ENCODE measurements at places on chromosomes 4 and X.

DNA sequence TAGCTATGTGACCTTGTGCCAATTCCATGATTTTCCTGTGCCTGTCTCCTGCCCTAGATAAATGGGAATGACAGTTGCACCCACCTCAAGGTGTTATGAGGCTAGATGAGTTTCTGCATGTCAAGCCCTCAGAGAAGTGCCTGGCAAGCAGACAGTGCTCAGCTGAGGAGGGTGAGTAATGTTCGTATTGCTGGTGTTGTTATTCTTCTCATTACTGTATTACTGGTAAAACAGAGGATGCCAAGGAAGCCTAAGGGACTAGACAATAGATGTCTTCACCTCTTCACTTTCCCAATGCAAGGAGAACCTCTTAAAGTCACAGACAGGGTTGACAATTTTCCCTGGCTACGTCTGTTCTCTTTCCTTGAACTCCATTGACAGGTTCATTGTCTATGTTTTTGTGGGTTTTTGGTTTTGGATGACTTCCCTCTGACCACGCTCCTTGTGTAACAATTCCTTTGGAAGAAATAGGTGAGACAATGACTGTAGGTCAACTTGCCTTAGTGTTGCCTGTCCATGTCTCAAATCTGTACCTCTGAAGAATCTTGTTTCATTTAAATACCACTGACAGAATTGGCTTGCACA, 19.2 kb downstream of the ETDC start:
- no peak for DNase-seq

DNA sequence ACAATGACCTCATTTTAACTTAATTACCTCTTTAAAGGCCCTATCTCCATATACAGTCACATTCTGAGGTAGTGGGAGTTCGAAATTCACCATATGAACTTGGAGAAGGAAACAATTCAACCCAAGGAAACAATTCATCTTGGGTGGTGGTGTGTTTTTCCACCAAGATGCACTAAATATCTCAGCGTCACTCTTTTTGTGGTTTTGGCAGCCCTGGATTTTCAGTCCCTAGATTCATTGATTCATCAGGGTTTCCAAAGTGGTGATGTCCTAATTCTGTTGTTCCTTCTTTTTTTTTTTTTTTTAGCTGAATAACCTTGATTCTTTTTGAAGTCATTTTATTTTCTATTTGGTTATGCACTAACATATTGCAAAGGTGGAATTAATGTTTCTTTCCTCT, 162.6 kb upstream of the RAPGEF2 start:
- no peak for DNase-seq

DNA sequence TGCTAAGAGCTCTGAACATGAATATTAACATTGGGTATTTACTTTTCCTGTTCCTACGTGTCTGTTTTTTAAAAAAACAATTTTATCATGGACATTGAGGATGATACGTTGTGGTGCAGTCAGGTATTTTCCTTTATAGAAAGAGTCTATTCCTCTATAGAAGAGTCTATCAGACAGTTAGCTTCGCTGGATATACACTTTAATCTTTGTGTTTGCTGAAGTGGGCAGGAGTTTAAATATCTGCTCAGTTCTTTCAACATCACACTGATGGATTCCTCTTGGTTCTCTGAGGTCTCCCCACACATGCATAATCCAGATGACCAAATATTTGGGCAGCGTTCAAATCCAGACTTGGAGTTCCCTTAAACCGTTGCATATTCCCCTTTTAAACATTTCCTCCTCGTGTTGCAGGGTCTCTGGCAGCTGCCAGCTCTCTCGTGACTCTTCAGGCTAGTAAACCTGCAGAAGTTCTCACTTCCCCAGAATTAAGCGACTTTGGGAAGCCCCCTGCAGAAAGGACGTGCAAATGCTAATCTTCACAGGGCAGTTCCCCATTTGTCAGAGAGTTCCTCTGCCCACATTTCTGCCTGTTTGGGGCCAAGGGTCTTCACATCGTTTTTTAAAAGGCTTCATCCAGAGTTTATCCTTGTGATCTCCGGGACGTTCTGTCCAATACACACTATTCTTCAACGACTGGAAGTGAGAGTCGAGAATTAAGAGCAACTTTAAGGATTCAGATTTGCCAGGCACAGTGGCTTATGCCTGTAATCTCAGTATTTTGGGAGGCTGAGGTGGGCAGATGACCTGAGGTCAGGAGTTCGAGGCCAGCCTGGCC, 20.5 kb upstream of the DHRSX start:
- no peak for DNase-seq

DNA sequence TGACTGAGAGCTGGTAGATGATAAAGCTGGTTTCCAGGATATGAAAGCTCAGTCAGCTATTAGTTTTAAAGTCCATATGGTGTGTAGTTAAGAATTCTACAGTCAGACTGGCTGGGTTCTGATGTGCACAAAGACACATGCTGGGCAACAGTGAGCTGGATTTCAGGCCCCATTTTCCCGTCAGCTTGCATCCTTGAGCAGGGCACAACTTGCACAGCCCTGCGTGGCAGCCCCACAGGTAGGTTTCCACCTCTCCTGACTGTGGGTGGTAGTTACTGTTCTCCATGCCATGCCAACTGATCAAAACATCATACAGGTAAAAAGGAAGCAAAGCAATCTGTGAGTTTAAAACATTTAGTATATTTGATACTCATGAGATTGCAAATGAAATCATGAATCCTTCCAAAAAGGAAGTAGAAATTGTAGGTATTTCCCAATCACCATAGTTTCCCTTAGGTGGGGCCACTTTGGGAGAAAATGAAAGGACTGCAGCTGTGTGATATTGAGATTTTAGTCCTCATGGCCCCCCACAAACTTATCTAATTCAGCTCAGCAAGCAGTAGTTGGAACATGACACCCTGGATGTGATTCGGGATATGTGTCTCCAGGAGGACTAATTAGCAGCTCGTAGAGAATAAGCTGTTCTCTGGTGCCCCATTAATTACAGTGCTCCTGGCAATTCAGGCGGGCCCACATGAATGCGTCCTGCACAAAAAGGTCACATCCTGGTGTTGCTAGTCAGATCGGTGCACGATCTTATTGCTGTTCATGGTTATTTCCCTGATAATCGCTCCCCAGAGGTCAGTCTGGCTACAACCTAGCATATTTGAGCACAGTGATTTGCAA, 42.4 kb upstream of the NOCT start:
- DNase-seq: no peak

DNA sequence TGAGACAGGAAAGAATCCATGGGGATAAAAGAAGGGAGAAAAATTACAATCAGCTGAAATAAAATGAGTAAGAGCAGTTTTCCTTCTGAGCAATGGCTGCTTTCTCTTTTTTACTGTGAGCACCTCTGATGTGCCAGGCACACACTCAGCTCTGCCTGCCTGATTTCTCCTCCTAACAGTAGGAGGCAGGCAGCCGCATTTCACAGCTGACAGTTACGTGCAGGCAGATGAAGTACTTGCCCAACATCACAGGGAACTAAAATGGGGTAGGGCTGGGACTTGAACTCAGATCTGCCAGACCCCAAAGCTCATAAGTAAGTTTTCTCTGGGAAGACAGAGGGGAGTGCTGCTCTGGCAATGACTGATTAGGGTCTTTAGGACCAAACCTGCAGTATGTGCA, 54.6 kb downstream of the C4orf50 start:
- no peak for DNase-seq

DNA sequence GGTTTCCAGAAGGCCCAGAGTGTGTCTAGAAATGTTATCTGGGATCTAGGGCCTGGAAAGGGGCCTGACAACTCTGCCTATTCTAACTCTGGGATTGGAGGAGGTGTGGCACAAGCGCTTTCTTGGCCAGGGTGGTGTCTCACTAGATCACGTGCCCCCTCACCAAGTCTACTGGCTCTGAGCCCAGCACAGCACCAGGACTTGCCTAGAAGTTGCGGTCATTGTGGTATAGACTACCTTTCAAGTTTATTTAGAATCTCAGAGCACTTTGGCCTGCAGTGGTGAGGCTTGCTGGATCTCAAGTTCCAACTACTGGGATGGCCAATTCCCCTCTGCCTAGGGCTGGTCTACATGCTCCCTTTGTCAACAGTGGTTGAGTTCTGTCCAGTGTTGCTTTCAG, 223.3 kb upstream of the MAGEB2 start:
- no peak for DNase-seq

DNA sequence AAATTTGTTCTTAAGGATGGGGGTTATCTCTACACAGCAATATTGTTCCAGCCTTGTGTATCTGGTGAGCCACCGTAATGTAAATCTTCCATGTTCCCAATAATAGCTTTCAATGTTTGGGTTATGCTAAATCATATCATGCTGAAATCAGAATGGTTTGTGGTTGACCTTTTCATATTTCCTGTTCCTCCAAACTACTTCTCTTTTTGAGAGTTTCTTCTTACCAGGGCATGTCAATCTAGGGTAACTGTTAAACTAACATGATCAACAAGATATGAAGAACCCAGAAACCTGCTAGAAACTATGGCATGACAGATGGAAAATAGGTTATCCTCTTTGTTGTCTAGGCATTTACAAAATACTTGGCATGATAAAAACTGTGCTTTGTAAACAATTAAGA, 22.0 kb downstream of the TNMD start:
- no peak for DNase-seq

DNA sequence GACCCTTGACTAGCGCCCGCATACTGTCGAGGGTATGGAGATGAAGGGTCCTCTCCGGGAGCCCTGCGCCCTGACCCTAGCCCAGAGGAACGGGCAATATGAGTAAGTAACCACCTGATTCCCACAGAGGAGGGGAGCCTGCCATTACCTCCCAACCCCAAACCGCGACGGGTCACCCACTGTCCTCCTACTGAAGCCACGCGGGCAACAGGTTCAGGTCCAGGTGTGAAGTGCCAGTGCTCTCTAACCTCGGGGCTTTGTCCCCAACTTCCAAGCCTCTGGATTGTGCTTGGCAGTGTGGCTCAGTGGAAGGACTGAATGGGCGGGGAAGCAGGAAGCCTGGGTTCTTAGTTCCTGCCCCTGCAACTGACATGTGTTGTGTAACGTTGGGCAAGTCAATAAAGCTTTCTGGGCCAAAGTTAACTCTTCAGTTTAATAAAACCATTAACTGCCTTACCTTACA, 694 bp downstream of the OCRL start:
- DNase-seq: no peak

DNA sequence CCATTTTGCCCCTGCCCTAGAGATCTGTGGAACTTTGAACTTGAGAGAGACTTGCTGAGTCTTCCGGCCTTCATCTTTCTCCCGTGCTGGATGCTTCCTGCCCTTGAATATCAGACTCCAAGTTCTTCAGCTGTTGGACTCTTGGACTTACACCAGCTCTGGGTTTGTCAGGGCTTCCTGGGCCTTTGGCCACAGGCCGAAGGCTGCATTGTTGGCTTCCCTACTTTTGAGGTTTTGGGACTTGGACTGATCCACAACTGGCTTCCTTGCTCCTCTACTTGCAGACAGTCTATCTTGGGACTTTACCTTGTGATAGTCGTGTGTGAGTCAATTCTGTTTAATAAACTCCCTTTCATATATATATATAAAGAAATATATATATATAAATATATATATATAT, 1071.0 kb downstream of the ADGRL3 start:
- DNase-seq: no peak

DNA sequence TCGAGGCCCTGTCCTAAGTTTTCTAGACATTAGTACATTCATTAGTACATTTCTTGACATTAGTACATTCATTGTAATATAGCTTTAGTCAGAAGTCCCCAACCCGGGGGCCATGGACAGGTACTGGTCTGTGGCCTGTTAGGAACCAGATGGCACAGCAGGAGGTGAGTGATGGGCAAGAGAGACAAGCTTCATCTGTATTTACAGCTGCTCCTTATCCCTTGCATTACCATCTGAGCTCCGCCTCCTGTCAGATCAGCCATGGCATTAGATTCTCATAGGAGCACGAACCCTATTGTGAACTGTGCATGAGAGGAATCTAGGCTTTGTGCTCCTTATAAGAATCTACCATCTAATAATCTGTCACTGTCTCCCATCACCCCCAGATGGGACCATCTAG, 48.0 kb downstream of the GATB start:
- DNase-seq: no peak

- no peak for DNase-seq
Measured at GRCh38 chrX:2463973-2464676, 36.7 kb downstream of the DHRSX start.

- no peak for DNase-seq
Measured at GRCh38 chr4:139319571-139319970, 17.3 kb upstream of the NDUFC1 start.

DNA sequence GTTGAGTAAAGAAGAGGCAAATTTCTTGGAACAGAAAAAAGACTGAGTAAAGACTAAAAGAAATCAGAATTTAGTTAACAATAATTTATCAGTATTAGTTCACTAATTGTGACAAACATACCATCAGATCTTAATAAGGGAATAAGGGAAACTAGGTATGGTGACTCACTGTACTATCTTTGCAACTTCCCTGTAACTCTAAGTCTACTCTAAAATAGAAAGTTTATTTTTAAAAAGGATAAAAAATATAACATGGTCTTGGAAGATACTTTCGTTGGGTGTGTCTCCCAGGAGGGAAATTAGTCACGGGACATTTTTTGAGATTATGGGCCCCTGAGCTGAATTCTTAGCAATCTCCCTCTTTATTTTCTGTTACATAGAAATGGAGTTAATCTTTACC, 97.3 kb downstream of the EMCN start:
- DNase-seq: no peak

GRCh38 chr4:126038502-126039144, 723.9 kb downstream of the FAT4 start:
- DNase-seq: no peak

- DNase-seq: no peak
Measured at GRCh38 chrX:47573341-47574075, 8.7 kb upstream of the TIMP1 start.

GRCh38 chrX:14817571-14817970, 55.3 kb downstream of the FANCB start:
- DNase-seq: no peak

DNA sequence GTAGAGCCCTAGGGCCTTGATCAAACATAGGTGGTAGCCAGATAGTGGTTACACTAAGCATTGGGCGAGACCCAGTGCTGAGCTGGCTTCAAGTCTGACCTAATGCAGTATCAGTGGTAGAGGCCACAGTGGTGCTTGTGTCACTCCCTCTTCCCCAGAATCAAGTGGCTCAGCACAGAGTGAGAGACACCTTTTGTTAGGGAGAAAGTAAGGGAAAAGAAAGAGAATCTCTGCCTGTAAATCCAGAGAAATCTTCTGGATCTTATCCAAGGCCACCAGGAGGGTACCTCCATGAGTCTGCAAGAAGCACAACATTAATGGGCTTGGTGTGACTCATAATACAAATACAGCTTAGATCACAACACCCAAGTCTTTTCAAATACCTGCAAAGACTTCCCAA, 117.7 kb upstream of the SLC6A14 start:
- DNase-seq: no peak

Measured in stimulated activated CD4-positive, alpha-beta T cell treated with anti-CD3 and anti-CD28 coated beads, TNF-alpha, amount 100 ng/mL, for 4 hours (primary cell).